ENCODE measurements at places on chromosomes 1 and 21. TPM values are rescaled to one million over a fixed set of nuclear protein-coding genes. Genes with fewer than 3 reads are reported as not detected.

CYP4A22 gene
- total RNA-seq, result 0.93 TPM

GJA9 gene
- total RNA-seq, result not detected

GUK1 gene
- 285 TPM for total RNA-seq

SLC6A9 gene
- total RNA-seq, result 7.4 TPM

VSIG8 gene
- not detected for total RNA-seq

VWA1 gene
- 6.8 TPM for total RNA-seq

CHI3L1 gene
- 0.47 TPM for total RNA-seq
